ENCODE measurements at places on chromosomes 7 and 10. TPM values are rescaled to one million over a fixed set of nuclear protein-coding genes. Genes with fewer than 3 reads are reported as not detected.

PSD gene
- total RNA-seq, result 4.3 TPM

CADPS2 gene
- total RNA-seq, result 41.2 TPM

GPR26 gene
- not detected for total RNA-seq

SUN3 gene
- not detected for total RNA-seq

IGF2BP3 gene
- total RNA-seq, result 0.98 TPM

CTBP2 gene
- total RNA-seq, result 47.1 TPM

GRM3 gene
- total RNA-seq, result not detected

LIPK gene
- total RNA-seq, result not detected

NEUROG3 gene
- total RNA-seq, result not detected

WDFY4 gene
- total RNA-seq, result 10.1 TPM

PDZD7 gene
- total RNA-seq, result 0.39 TPM

HMX3 gene
- total RNA-seq, result not detected

FAM25A gene
- not detected for total RNA-seq

APBB1IP gene
- 37.1 TPM for total RNA-seq

PROSER2 gene
- 26.3 TPM for total RNA-seq

AGAP9 gene
- total RNA-seq, result 13.5 TPM

CALML5 gene
- total RNA-seq, result not detected

AGR2 gene
- 61.4 TPM for total RNA-seq

DPYSL4 gene
- 0.79 TPM for total RNA-seq

CCDC7 gene
- total RNA-seq, result 18.8 TPM

GRCh38 chr7:151565541-151565940, 45.8 kb upstream of the RHEB start:
- no peak for DNase-seq

GRCh38 chr10:61701706-61702105, 39.0 kb downstream of the CABCOCO1 start:
- no peak for DNase-seq

DNA sequence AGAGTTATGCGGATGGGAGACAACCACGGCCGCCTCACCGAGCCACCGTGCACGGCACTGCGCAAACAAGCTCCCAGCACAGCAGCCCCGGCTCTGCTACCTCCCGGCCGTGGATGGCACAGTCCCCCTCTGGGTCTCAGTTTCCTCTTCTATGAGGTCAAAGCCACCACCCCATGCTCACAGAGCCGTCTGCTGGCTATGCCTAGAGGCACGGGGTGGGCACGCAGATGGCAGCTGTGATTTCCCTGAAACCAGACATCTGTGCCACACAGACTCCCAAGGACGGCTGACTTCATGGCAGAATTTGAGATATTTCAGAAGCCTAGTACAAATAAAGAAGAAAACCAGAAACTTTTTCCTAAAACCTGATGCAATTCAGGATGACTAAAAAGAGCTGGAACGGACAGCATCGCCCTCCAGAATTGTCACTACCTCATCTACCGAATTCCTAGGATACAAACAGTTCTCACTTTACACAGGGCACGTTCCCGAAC, 73.2 kb downstream of the AMZ1 start:
- DNase-seq, result no peak

GRCh38 chr10:15796098-15796759, 64.1 kb downstream of the MINDY3 start:
- DNase-seq, result no peak

- no peak for DNase-seq
Observed at GRCh38 chr10:58352956-58353610, 18.3 kb downstream of the UBE2D1 start.

DNA sequence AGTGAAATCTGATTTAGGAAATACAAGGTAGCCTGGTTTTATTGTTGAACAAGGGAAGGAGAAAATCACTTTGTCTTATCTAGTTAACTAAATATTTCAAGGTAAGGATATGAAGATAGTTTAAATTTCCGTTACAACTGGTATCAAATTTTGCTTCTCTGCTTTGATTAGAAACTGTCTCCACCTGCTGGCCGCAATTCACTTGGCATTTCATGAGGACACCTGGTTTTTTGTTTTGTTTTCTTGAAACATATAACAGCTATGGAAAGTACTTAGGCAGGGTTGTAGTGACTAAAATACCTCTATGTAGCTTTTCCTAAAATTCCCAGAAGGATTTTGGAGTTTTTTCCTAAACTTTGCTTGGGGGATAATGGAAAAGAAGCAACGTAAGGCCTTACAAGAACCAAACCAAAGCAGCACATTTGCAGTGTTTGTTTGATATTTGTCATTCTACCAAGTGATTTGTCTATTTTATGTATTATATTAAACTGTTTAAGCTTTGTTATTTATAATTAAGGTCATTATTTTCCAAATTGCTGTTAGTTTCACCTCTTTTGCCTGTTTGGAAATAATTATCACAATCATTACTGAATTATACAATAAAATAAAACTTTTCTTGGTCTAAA, 73.6 kb downstream of the AHCYL2 start:
- DNase-seq, result peak; percentile 30

DNA sequence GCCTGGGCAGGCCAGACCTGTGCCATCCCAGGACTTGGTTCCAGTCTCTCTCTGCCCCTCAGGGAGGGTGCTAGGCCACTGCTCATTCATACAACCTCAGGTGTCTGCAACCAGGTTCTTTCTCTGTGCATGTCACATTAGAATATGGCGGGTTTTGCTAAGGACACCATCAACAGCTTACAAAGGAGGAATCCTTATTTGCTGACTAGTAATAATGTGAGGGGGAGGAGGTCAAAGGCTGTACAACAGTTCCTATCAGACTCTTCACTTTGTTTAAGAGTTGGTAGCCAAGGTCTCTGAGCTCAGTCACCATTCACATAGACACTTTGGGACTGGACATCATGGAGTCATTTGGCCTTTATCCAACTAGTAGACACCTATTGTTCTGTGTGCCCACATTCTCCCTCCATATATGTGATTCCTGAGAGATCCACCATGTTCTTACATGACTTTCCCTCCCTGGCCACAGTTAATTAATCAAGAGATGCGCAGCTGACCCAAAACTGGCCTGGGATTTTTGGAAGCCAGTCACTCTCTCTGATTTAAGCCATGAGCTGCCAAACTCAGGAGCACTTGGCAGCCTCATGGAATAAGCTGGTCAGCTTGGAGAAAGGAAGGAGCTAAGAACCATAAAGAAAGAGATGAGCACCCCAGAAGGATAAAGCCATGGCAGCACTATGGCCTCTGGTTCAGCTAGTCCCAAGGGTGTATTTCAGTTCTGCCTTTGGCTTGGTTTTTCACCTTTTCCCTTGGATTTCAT, 51.2 kb downstream of the DPCD start:
- no peak for DNase-seq

DNA sequence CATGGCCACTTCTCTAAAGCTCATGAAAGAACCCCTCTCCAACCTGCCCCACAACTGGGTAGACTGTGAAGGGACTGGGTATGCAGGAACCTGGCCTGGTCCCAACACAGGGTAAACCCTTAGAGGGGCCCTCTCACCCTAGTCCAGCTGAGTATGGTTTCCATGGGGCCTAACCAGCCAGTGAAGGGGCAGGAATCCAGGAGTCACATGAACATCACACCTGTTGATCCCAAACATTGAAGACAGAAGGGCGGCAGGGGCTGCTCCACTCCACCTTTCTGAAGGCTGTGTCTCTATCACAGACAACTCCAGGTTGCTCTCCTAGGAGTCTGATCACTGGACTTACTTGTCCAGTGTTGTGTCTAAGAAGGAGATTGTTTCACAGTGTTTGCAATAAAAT, 30.8 kb downstream of the GRID1 start:
- DNase-seq, result no peak

GRCh38 chr7:1219498-1219897, 13.2 kb upstream of the UNCX start:
- DNase-seq, result no peak

- no peak for DNase-seq
Observed at GRCh38 chr10:47095848-47096612, 184.8 kb downstream of the PTPN20 start.

DNA sequence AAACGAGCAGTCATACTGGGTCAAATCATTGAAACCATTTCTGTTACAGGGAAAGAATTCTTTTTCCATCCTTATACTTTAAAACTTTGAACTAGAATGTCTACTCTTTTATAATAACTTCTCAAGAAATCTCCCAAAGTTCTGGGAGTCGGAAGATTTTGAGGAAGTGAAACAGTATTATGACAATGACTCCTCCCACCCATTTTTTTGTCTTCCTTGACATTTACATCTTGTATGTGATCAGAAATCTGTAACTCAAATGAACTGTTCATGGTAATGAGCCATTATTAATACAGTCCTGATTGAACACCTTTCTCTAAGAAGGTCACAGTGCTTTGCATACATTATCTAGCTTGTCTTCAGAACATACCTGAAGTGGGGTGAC, 227.4 kb downstream of the CELF2 start:
- DNase-seq, result no peak

DNA sequence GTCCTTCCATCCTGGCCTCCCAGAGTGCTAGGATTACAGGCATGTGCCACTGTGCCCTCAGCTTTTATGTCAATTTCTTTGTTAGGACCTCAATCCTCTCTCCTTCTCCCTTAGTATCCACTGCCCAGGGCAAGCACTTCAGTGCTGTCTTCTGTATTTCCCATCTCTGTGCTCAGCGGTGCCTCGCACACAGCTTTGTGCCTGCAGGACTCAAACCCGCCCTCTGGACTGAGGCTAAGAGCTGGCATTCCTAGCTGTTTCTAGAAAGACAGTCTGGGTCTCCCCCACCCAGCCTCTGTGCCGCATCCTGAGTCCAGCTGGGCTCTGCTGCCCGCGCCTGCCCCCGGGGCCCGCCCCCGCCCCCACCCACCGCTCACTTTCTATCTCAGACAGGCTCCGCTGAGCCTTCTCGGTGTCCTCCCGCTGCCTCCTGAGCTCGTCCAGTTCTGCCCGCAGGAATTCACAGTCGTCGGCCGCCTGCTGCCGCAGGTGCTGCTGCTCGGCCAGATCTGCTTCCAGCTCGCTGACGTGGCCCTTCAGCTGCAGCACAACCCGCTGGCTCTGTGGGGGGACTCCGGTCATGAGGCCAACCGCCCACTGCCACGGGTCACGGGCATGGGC, 67.3 kb downstream of the SPDYE5 start:
- DNase-seq, result no peak

DNA sequence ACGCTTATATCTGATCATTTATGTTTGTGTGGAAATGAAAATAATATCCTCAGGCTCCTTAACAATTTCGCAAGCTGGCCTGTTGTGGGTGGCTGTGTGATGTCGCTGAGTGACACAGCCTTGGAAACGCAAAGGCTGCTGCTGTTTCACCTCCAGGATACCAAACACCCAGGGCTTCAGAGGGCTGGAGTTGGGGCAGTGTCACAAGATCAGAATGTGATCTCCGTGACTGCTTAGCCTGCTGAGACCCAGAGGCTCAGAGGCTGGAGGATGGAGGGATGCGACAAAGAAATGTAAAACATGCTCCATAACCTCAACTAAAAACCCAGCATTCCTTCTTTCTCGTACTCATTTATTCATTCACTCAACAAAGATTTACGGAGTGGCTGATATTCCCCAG, 37.2 kb upstream of the BMPER start:
- no peak for DNase-seq

GRCh38 chr10:10527861-10528562, 489.7 kb upstream of the CELF2 start:
- no peak for DNase-seq

DNA sequence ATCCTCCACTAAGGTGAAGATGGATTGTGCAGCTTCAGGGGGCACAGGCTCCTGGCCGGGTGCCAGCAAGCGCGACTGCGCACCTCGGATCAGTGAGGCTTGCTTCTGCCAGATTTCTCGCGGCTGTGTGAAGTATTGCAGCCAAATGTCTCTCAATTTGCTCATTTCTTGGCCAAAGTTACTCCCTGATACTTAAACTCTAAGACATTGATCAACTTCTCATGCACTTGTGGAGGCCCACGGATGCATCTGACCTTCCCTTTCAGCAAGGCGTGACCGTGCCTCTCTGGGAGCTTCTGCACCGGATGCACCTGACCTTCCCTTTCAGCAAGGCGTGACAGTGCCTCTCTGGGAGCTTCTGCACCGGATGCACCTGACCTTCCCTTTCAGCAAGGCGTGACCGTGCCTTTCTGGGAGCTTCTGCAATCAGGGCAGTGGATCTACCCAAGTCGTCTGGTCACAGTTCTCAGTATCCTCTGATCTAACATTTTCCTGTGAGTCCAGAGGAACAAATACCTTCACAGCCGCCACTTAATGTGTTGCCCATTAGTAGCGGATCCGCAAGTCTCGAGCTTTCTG, 248.3 kb downstream of the ADARB2 start:
- peak; percentile 73 for DNase-seq

DNA sequence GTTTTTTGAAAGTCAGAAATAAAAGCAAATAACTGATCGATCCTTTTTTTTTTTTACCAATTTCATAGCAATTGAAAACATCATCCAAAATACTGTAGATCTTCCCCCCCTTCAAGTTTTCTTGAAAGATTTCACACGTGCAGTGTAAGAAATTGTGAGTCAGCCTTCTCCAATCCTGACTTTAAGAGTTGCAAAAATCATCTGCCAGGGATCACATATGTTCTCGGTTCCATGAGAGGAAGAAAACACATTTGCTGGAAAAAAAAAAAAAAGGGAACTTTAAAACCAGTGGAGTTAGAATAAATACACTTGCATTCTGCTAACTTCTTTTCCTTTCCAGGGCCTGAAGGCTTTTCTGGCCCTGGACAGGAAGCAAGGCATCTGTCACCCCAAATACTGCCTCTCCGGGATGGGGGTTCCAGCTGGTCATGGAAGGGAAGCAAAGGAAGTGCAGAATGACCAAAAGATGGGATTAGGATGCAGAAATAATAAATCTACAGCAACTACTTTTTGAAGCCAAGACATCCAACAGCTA, 198.4 kb upstream of the KIAA1217 start:
- no peak for DNase-seq

DNA sequence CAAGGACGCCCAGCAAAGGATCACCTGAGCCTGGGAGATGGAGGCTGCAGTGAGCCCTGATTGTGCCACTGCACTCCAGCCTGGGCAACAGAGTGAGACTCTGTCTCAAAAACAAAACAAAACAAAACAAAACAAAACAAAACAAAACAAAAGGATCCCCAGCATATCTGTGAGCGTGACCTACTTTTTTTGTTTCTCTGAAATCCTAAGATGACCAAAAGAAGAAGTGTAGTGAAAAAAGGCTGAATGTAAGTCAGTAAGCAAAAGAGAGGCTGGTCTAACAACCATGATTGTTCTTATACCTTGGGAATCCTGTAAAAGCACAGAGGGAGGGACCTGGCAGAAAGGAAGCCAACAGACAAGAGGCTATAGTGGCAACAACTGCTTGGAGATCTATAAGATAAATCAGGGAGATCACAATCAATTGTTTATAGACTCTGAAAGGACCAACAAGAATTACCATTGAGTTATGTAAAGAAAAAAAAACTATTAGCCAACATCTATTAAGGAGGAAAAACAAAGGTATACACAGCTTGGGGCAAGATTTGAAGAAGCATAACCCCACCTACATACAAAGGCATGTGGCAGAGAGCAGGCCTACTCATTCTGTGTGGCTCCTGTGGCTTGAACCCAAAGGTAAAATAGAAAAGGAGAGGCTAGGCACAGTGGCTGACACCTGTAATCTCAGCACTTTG, 255.2 kb upstream of the KLF14 start:
- no peak for DNase-seq

- no peak for DNase-seq
Observed at GRCh38 chr7:123022576-123022975, 27.1 kb upstream of the TAS2R16 start.

GRCh38 chr7:18540396-18540795, 44.8 kb downstream of the HDAC9 start:
- DNase-seq, result no peak

GRCh38 chr7:7568553-7568952, 1.9 kb downstream of the MIOS start:
- DNase-seq, result no peak

- no peak for DNase-seq
Observed at GRCh38 chr7:69708857-69709256, 110.6 kb downstream of the AUTS2 start.

- no peak for DNase-seq
Observed at GRCh38 chr10:45144326-45145070, 143.8 kb downstream of the ZNF22 start.

All from upper lobe of left lung (tissue), 6 donors.